Right atrium auricular region (tissue), 2 donors: ENCODE measurements at places on chromosomes 3 and 15. TPM values are rescaled to one million over a fixed set of nuclear protein-coding genes. Genes with fewer than 3 reads are reported as not detected.

The SLC24A1 gene
- total RNA-seq = 2.8 TPM

The TTC23 gene
- 14.6 TPM for total RNA-seq

The GHSR gene
- total RNA-seq = not detected

DNA sequence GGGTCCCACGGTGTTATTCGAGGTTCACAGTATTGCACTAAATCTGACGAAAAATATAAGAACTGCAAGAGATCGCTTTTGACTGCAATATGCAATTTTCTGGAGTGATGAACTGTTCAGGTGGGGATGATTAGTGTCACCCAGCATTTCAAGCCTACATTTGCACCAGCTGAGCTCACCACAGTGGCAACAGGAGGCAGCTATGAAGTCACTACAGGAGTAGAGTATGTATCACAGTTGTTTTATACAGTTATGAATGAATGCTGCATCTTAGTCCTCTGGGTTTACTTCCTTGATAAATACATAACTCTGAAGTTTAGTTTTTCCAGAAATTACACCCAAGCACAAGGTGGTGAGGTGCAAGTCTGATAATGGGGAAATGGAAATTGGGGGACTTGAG lies 69.6 kb downstream of the CHSY1 start:
- DNase-seq = no peak

DNA sequence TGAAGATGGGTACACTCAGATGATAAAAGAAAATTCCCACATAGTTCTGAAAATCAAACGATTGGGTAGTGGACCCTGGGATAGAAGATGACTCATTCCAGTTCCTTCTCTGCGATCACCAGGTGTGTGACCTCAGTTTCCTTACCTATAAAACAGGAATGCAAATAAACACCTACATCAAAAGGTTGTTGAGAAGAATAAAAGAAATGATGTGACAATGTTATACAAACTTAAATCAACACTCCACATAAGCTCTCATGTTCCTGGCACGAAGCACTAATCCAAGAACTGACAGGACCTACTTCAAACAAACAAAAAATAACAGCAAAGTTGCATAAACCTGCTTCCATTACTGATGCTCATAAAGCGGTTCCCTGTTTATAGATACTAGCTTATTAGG lies 69.2 kb downstream of the RORA start:
- DNase-seq = no peak

- peak; percentile 40 for DNase-seq
Observed at GRCh38 chr3:10778492-10779292, 37.3 kb upstream of the SLC6A11 start.

DNA sequence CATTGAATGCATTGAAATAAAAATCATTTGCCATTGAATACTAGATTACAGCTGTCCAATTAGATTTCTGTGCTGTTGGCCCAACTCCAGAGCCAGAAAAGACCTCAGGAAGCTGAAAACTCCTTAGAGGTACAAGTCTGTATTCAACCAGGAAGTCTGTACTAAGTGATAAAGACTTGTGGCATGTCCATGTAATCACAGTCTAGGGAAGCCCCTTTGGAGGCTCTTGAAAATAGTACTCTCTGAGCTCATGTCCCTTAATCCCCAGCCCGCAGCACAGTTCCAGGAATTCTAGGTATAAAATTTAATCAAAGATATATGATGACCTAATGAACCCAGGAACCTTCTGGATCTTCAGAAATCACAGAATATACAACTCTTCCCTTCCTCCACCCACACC lies 279.4 kb downstream of the RSL24D1 start:
- no peak for DNase-seq

GRCh38 chr15:27967541-27967940 lies 131.6 kb downstream of the OCA2 start:
- no peak for DNase-seq

GRCh38 chr15:85172846-85173490 lies 191.3 kb downstream of the PDE8A start:
- DNase-seq = no peak

DNA sequence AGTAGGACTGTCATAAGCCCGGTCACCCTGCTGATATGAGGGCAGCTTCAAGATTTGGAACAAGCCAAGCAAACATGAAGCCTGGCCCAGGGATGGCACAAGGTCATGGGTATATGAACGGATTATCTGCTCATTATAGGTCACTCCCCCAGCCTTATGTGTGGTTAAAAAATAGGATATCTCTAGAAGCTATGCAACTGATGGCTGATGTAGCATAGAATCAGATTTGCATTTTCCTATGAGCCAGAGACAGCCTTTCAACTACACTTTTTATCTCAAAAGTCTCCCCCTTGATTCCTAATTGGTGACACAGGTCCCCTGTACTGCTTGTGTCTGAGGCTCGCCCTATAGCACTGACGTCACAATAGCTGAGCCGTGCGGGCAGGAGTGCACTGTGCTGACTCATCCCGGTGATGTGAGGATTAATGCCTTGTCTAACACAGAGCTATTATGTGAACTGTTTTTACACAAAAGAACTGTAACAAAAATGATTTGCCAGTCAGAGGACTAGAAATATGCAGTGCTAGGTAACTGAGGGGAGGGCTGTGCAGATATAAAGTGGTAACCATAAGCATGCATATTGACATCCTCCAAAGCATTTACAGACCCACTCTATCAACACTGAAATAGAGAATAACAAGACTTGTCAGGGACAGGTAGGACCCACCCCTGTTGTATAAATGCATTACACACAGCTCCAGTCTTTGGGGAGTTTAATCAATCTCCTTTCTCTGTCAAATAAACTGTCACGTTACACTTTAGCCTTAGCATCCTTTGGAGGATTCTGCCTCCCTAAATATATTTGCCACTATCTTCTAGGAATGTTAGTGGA lies 204.9 kb downstream of the TIGIT start:
- DNase-seq = no peak

DNA sequence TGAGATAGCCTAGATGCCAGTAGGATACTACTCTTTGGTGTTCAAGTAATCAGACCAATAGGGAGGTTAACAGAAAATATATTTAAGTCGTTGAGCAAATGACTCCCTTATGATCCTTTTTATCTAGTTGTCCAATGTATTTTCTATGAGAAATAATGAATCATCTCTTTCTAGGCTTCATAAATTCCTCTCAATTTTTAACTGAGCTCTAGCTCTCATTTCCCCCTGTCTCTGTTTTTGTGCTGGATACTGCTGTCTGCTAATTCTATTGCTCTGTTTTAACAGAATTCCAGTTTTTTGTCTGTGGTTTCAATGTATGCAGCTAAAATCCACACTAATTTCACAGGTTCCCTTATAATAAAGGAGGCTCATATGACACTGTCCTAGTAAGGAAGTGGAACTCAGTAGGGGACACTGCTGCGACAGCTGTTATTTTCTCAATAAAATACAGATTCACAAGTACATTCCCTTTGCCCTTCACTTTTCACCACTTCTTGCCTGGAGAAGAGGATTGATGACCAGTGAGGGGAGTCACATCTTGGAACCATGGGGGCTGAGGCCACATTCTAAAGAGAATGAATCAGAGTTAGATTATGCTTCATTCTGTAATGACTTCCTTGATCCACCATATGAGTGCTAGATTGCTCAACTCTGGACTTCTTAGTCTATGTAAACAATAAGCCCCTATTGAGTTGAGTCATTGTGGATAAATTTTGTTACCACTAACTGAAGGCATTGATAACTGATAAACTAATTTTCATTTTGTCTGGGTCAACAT lies 558.7 kb upstream of the KCNMB2 start:
- no peak for DNase-seq

- no peak for DNase-seq
Observed at GRCh38 chr3:129536374-129536667, 6.7 kb upstream of the H1-8 start.

DNA sequence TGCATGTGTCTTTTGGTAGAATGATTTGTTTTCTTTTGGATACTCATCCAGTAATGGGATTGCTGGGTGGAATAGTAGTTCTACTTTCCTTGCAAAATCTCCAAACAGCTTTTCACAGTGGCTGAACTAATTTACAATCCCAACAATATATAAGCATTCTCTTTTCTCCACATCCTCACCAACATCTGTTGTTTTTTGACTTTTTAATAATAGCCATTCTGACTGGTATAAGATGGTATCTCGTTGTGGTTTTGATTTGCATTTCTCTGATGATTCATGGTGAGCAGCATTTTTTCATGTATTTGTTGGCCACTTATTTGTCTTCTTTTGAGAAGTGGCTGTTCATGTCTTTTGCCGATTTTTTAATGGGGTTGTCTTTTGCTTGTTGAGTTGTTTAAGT lies 55.8 kb downstream of the ST8SIA2 start:
- DNase-seq = no peak

DNA sequence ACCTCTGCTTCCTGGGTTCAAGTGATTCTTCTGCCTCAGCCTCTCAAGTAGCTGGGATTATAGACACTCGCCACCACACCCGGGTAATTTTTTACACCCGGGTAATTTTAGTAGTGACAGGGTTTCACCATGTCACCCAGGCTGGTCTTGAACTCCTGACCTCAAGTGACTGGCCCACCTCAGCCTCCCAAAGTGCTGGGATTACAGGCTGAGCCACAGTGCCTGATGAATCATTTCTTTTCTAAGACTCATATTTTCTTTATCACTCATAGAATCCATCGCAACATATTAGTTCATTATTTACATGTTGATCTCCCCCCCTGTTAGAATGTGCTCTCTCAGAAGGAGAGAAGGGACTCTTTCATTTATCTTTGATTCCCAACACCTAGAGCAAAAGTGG lies 109.5 kb upstream of the PTPRG start:
- no peak for DNase-seq

DNA sequence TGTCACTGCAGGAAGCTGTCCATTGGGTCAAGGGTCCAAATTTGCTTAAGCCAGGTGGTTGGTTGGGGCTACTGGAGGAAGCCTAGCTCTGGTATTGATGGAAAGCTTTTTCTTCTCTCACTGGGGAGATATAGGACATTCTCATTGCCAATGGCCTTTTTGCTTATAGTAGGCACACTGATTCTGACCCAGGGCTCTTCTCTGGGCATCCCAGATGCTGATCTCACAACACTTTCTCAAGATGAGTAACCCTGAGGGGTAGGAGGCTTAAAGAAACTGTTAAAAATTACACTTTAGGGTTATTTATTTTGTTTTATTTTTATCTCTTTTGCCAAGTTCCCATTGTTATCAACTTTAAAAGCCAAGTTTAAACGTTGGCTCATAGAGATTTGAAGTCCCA lies 337.8 kb downstream of the LRRC3B start:
- DNase-seq = no peak

GRCh38 chr3:184985586-184985985 lies 167.3 kb downstream of the C3orf70 start:
- DNase-seq = no peak

DNA sequence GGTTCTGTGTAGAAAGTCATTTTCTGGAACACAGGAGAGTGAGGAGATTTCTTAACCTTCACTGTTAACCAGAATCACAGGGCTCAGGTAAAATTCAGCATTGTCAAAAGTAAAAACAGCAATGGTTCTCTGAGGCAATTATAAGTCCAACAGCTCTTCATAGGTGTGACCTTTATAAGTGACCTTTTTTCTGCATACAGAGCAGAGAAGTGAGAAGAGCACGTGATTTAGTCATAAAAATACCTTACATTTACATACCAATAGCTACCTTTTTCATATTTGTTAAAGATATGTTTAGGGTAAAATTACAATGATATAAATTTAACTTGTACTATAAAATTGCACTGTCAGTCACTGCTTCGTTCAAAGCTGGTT lies 36.2 kb upstream of the ZKSCAN7 start:
- DNase-seq = no peak

DNA sequence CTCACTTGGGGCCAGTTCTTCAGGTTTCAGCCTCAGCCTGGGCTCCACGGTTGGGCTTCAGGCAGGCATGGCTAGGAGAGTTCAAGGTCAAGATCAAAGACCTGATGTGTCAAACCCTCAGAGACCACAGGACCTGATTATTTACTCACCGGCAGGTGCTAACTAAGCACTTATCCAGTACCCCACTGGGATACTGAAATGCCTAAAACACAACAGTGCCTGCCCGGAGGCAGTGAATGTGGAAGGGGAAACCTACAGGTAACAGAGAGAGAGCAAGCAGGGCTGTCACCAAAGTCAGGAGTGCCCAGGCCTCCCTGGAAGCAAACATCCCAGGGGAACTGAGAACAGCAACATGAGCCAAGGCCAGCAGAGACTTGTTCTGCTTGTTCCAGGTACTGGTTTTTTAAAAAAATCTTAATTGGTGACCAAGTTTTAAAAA lies 6.7 kb downstream of the IDH2 start:
- no peak for DNase-seq

- DNase-seq = no peak
Observed at GRCh38 chr15:40500568-40501330, 30.0 kb downstream of the CHST14 start.

DNA sequence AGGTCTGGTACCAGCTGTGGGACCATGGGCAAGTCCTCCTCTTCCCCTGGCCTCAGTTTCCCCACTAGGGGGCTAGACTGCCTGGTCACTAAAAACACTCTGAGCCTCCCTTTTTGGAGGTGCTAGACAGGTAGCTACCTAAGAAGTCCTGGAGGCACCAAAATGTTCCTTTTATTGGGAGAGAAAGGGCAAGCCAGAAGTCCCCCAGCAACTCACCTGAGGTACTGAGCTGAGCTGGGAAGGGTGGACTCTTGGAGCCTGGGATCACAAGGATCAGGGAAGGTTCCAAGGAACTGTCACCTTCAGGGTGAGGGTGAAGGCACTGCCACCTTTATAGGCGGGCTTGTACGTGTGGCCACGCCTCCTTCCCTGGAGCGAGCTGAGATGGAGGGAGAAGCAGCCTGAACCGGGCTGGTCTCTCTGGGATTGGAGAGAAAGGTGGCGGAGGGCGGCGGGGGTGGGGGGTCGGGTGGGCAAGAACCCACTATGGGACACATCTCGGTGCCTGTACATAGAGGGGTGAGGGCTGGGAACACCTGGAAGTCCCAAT lies at the start of gene CYP1A1:
CYP1A1 (minus strand) TSS at position 304 of the 550 bp plus-strand sequence. CDS start 2,431 bp downstream, outside the sequence.
- DNase-seq = no peak

- no peak for DNase-seq
Observed at GRCh38 chr15:58520464-58520863, 88.7 kb downstream of the LIPC start.

DNA sequence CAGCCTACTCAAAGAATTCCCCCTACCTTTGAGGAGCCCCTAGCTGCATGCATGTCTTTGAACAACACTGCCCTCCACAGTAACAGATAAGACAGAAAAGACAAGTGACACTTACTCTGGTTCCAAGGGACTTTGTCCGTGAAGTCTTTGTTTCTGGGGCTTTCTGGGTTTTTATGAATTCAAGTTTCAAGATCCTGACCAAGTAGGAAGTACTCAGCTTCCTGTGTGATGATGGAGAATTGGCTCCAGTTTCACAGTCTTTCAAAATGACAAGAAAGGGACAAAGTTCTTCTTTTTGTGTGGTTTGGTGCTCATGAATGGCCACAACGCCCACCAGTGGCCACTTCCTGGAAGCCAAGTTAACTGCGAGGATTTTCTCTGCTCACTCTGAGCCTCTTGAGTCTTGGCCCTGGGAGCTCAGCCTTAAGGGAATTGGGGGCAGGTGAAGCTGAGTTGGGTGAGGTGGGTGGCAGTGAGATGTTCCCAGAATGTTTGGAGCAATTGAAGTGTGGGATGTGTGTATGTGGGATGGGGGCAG lies at the start of gene CCR1:
CCR1 (minus strand) TSS at position 147 of the 538 bp plus-strand sequence. CDS start 4,000 bp downstream, outside the sequence.
- no peak for DNase-seq

- DNase-seq = no peak
Observed at GRCh38 chr3:122960652-122961051, 66.9 kb downstream of the SEMA5B start.

- no peak for DNase-seq
Observed at GRCh38 chr3:148631124-148631903, 66.4 kb upstream of the AGTR1 start.
